ENCODE measurements at places on chromosomes 2 and 18.

DNA sequence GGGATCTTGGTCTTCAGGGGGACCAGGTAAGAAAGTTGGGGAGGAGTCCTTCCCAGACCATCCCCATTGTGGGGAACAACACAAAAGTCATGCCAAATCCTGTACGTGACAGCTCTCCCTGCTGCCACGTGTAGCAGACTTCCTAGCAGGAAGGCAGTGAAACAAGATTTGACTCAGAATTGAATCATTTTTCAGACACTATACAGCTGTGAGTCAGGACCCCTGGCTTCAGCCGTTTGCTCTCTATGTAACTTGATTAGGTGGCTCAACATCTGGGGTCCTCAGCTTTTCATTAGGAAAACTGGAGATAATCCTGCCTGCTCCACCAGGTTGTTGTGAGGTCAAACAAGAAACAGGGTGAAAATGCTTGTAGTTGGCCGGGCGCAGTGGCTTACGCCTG, 32.9 kb upstream of the PDCL3 start:
- no peak for DNase-seq

GRCh38 chr2:216004697-216005283, 8.6 kb downstream of the MREG start:
- no peak for DNase-seq

GRCh38 chr2:125456693-125457363, 1199.1 kb upstream of the GYPC start:
- DNase-seq = no peak

DNA sequence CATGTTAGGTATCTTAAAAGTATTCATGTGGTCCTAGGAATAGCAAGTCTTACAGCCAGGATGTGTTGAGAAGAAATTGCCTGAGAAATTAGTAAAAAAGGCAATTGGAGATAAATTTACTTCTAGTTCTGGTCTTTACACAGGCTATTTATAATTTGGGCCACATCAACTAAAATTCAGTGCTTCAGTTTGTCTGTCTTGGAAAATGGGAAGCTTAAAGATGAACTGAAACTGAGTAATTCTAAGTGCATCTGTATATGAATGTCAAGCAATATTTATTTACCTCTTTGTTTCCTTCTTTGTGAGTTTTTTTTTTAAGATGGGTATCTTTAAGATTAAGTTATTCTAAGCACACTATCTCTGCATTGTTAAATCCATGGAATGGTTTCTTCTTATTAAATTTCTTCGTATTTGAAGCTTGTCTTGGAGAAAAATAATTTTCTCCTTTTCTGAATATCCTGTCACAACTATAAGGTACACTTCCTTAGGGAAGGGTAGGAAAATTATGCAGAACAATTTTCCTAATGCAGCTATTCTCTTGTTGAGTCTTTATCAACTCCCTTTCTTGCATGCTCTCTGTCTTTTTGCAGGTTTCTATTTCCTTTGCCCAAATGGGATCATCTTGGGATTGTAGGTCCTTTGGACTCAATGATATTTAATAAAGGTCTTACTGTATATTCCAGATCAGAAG, 39.7 kb upstream of the MMADHC start:
- no peak for DNase-seq

- DNase-seq = no peak
These were observed 65.6 kb downstream of the ODC1 start for GRCh38 chr2:10382354-10383061.

DNA sequence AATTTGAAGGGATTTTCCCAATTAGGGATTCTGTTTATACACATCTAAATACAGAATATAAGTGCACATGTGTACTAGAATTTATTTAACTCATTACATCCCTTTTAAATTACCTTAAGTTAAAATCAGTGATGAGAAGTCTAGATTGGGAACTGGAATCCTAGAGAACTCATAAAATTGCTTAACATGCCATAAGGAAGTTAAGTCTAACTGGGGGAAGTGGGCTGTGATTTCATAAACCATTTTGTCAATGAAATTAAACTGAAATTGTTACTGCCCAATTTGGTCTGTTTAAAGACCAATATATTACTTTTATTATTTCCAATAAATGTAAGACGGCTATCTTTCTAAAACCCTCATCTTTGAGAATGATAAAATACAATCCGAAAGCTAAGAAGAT, 72.3 kb upstream of the CD226 start:
- no peak for DNase-seq

DNA sequence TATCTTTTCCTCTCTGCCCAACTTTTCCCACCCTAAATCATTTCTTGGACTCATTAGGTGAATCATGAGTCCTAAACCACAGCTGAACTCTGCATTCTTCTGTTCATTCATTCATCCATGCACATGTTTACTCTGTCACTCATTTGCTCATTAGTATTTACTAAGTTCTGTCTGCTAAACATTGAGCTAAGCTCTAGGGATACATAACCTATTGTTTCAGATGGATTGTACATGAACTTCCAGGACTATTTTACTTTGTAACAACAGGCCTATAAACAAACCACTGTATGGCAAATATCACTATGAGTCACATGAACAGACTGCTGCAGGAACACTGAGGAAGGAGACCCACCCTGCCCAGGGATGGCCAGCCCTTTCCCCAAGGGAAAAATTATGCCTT, 14.6 kb upstream of the DYNC2LI1 start:
- no peak for DNase-seq

GRCh38 chr2:6934758-6935651, 17.8 kb downstream of the RNF144A start:
- DNase-seq = no peak

- no peak for DNase-seq
These were observed 54.0 kb downstream of the GATA6 start for GRCh38 chr18:22223254-22223964.

GRCh38 chr2:166193407-166193806, 65.6 kb upstream of the SCN1A start:
- no peak for DNase-seq

DNA sequence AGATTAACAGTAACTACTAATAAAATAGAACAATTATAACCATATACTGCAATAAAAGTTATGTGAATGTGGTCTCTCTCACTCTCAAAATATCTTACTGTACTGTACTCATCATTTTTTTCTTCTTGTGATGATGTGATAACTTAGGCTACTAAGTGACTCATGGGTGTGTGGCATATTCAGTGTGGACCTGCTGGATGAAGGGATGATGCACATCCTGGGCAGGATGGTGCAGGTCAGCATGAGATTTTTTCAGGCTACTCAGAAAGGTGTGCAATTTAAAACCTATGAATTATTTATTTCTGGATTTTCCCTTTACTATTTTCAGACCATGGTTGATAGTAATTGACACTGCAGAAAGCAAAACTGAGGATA, 90.7 kb downstream of the NCKAP5 start:
- no peak for DNase-seq
